ENCODE measurements at places on chromosomes 7 and 10. TPM values are rescaled to one million over a fixed set of nuclear protein-coding genes. Genes with fewer than 3 reads are reported as not detected.

GRCh38 chr7:77866370-77866769, 67.8 kb downstream of the PHTF2 start:
- no peak for DNase-seq

- DNase-seq, result no peak
Measured at GRCh38 chr10:110436554-110437350, 61.0 kb upstream of the DUSP5 start.

- DNase-seq, result no peak
Measured at GRCh38 chr10:3398825-3399646, 226.5 kb upstream of the PITRM1 start.

- no peak for DNase-seq
Measured at GRCh38 chr7:801940-802381, 30.3 kb upstream of the SUN1 start.

DNA sequence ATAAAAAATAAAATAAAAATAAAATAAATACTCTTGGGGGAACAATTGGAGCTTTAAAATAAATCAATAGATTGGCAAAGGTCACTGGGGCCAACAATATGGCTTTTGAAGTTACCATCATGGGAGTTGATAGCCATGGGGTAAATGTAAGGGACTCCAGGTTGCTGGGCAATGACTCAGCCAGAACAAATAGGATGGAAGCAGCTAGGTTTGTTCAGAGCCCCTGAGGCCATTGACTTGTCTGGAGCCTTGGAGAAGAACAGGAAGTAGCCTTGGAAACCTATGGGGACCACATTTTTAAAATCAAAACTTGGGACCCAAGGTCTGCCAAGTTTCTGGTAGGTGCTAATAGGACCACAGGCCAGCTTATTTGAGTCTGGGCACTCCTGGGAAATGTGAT, 20.2 kb upstream of the FRA10AC1 start:
- peak; percentile 17 for DNase-seq

DNA sequence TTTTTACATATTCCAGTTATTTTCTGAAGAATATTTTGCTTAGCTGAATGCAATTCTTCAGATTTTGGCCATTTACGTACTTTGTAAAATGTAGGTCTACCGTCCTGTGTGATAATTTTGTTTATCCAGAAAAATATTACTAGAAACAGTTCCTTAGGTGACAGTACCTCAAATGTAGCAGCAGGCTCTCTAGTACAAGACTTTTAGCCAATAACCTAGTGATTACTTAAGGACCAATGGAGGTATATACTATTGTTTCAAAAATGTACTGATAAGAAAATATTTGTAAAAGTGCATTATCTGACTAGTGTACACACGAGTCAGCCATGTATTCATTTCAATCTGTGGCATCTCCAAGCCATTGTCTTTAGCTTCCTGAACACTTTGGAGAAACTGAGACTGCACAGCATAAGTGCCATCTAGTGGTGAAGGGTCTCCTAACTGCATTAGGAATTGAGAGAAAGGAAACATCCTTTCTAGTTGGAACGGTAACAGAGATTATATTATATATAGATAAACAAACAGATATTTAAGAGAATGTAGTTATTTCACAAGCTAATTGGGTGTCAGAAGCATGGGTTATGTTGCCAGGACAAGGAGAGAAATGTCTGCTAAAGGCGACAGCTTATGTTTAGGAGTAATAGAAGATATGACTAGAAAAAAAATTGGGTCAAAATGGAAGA, 23.7 kb downstream of the RTKN2 start:
- DNase-seq, result peak; percentile 54

DNA sequence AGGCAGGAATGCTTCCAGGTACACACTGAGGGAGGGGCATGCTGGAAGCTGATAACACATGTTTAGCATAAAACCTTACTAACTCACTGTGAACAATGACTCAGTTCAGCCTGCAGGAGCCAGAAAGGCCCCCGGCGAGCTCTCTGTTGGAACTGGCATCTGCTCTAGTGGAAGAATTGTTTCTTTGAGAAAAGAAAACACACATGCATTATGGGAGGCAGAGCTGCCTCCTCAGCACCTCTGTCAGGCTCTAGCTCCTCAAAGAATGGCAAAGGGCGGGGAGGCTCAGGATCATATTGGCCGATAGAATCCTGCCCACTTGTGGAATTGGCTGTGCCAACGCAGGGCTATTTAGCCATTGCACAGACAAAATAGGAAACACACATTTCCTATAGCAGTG, 338.3 kb downstream of the CXCL12 start:
- no peak for DNase-seq

- peak; percentile 87 for DNase-seq
Measured at GRCh38 chr7:102836191-102836919, 76.4 kb upstream of the LRRC17 start.

- DNase-seq, result no peak
Measured at GRCh38 chr7:94142281-94142680, 138.1 kb upstream of the BET1 start.

- DNase-seq, result no peak
Measured at GRCh38 chr10:112369495-112370423, 4.2 kb upstream of the ACSL5 start.

DNA sequence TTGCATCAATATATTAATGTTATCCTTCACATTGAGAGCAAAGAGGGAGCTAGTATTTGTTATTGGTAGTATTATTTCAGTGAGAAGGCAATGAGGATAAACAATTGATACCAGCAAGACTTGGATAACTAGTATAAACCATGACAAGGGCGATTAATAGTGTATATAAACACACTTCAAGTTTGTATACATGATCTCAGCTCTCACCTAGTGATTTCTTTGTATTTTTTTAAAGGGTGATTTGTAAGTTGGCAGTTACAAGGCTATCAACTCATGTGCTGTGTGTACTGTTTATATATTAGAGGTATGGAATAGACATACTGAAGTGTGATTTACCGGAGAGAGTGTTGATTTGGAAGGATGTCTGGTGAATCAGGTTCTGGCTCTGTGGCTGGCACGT, 88.0 kb downstream of the SNX10 start:
- DNase-seq, result no peak

DNA sequence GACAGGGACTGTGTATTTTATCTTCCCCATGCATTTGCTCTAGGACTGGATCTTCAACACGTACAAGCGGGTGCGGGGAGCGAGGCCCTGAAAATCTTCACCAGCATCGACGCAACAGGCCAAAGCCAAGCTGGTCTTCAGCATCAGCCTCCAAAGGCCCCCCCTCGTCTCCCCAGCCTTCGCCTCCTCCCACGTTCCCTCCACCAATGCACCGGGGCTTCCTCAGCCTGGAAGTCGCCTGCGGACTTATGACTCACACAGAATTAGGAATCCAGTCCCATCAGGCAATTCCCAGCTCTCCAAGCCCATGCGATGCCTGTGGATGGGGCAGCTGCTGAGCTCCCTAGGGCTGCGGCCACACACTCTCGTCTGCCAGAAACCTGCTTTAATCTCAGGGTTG, 36.3 kb upstream of the RNF32 start:
- DNase-seq, result peak; percentile 34

DNA sequence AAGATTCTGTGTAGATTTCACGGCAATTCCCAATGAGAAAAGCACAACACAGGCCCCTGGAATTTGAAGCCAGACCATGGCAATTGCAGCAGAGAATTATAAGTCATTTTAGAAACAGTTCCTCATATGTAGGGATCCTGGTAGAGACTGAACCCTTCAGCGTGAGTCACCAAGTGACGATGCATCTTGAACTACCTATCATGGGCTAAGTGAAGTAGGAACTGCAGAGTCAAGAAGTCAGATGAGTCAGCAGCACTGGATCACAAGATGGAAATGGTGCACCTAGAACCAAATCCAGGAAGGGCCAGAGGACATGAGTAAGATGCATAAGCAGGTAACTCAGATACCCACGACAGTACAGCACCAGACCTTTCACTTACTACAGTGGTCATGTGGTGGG, 140.0 kb upstream of the TPK1 start:
- DNase-seq, result peak; percentile 84

DNA sequence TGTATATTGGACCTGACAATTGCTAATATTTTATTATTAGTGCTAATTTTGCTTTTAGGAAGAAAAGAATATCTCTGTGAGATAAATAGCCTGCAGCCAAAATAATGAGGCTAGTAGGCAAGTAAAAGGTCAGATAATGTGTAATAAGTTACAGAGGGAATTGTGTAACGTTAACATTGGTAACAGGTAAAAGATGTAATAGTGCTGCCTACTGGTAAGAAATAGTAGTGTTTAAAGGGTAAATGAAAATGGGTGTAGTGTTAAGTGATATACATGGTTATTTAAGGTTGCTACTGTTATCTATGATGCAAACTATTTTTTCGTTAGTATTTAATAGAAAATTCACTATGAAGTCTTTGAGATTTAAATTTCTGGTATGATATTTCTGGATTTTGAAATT, 9.2 kb upstream of the FOXP2 start:
- DNase-seq, result peak; percentile 9

GRCh38 chr7:132140341-132140740, 435.9 kb downstream of the PLXNA4 start:
- DNase-seq, result peak; percentile 26

GRCh38 chr10:121722665-121723064, 124.4 kb upstream of the FGFR2 start:
- peak; percentile 76 for DNase-seq

- DNase-seq, result no peak
Measured at GRCh38 chr7:127366680-127367079, 25.8 kb downstream of the ZNF800 start.

DNA sequence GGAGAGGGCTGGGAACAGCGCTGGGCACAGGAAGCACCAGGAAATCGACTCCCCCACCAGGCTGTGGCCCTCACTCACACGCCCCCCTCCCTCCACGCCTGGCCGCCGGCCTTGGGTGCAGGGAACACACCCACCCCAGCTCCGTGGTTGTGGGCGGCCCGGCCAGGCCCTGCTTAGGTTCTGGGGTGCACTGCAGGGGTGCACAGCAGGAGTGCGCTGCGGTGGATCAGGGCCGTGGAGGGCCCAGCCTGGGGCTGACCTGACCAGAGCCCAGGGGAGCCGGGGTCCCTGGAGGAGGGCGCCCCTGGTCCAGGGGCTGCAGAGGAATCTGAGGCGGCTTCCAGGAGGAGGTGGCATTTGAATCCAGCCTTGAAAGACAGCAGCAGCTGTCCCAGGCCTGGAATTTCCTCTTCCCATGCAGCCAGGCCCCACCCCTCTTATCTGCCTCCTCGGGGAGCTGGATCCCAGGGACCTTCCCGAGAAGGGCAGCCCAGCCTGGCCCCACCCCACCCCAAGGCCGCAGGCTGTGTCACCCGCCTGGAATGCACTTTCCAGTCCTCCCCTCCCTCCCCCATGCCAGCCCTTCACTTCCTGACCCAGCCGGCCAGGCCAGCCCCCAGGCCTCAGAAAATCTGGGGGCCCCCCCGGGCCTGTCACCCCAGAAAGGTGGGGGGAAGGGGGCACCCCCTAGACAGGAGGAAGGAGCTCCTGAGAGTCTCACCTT, 18.4 kb upstream of the PDGFA start:
- peak; percentile 93 for DNase-seq

GRCh38 chr10:4519658-4520402, 306.2 kb upstream of the AKR1E2 start:
- DNase-seq, result peak; percentile 50

DNA sequence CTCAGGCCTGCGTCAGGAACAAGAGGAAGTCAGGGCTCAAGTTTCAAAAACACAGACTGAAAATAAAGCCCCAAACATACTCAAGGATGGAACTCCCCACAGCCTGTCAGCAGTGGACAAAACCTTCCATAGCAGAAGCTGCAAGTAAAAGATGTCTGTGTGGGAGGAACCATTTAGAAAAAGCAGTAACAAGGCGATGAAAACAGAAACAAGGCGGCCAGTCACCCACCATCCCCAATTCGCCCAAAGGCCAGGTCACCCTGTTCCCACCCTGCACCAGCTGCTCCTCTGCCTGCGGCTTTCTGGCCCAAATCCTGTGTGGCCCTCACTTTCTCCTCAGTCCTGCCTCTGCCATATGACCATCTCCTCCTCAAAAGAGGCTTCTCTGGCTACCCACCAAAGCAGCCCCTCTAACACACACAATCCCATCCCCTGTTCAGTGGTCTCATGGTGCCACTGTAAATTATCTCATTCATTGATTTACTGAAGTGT, 27.8 kb downstream of the KCNMA1 start:
- DNase-seq, result no peak

DNA sequence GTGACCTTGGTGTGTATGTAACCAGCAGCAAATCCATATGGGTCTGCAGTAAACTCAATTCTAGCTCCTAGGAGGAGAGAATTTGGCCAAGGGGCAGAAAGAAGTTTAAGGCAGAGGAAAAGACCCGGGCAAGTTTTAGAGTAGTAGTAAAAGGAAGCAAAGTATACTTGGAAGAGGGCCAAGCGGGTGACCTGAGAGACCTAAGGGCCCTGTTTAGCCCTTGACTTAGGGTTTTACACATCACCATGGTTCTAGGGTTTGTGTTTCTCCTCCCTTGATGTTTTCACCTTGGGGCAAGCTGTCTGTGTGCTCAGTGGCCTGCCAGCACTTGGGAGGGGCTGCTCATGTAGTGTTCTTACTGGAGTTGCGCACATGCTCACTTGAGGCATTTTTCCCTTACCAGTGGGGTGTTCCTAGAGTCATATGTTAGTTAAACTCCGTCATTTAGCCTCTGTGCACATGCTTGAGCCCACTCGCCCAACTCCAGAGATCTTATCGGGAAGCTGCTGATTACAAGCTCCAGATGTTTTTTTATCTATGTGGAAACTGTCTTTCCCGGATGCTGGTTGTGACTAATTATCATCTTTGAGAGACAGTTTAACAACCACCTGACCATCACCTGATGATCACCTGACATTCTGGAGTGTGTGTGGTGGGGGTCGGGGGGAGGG, 137.6 kb upstream of the PRSS1 start:
- DNase-seq, result no peak

- no peak for DNase-seq
Measured at GRCh38 chr10:79313320-79313719, 33.9 kb upstream of the PPIF start.

DNA sequence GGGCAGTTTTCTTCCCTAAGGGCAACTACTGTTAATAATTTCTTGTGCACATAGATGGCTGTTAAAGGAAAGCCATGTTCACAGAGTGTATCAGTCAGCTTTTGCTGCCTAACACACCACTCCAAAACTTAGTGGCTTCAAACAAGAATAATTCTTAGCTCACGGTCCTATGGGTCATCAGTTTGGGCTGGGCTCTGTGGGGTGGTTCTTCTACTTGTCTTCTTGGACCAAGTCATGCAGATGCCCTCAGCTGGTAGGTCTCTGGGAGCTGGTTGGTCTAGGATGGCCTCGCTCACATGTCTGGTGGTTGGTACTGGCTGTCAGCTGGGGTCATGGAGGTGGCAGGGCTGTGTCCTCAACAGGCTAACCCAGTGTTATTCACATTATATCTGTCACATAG, 39.6 kb downstream of the TBATA start:
- no peak for DNase-seq

The FBXL13 gene
- 0.56 TPM for total RNA-seq

The HGF gene
- total RNA-seq, result not detected

The RELN gene
- 0.02 TPM for total RNA-seq

The CRPPA gene
- 1.4 TPM for total RNA-seq

The STOX1 gene
- 0.23 TPM for total RNA-seq

The SLC26A3 gene
- total RNA-seq, result not detected

The ACSM6 gene
- not detected for total RNA-seq

The CACNA2D1 gene
- total RNA-seq, result 9.0 TPM

The SYT15 gene
- total RNA-seq, result 0.08 TPM

The PTPRZ1 gene
- 0.30 TPM for total RNA-seq

The RINT1 gene
- 14.1 TPM for total RNA-seq

The TAS2R41 gene
- not detected for total RNA-seq

The ATP5MK gene
- 285 TPM for total RNA-seq

The MYO1G gene
- total RNA-seq, result 0.10 TPM

The HOXA13 gene
- 0.70 TPM for total RNA-seq

The C7orf33 gene
- total RNA-seq, result not detected

The SNX10 gene
- 3.8 TPM for total RNA-seq

The GNAT3 gene
- not detected for total RNA-seq

The CACNB2 gene
- total RNA-seq, result not detected

The H2BK1 gene
- not detected for total RNA-seq

The TMEM130 gene
- total RNA-seq, result not detected

The SLC18A3 gene
- total RNA-seq, result not detected
